NCI-H1092 treated with DMSO at 0.1 percent for 48 hours (cell line): ENCODE measurements at places on chromosomes 7 and 10.

DNA sequence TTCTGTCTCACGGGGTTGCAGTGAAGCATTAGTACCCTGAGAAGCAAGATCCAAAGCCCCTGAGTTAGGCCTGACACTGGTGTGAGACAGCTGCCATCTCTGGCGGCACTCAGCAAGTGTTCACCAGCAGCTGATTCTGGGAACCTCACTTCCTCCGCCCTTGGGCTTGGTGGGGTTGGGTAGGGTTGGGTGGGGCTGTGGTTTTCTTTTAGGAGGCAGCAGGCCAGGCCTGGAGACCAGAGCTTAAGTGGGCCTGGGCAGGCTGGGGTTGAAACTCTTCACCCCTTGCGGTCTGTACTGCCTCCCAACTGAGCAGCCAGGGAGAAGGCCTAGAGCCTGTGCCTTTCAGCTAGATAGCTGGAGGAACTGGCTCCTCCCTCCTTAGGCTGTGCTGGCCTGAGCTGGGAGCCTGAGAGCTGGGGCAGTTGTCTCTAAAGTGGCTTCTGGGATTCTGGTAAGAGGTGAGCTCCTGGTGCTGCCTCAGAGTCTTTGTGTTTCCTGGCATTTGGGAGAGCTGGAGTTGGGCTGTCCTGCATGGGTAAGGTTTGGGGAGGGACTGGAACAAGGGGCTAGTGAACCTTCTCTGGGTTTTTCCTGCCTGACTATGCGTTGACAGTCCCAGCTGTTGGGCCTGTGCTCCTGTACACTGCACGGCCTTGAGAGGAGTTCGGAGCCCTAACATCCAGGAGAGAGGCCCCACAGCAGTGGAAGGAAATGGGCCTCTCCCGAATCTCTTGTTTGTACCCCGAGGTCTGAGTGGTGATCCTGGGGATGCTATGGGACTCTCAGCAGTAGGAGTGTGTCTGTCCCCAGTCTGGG lies 5.1 kb downstream of the TSPAN14 start:
- no peak for DNase-seq

GRCh38 chr7:14773729-14774271 lies 128.8 kb downstream of the DGKB start:
- DNase-seq, result no peak

GRCh38 chr7:90560730-90561129 lies 35.4 kb upstream of the CDK14 start:
- DNase-seq, result no peak

- peak; percentile 84 for DNase-seq
These were observed 260.5 kb upstream of the AOAH start for GRCh38 chr7:36984710-36985312.

DNA sequence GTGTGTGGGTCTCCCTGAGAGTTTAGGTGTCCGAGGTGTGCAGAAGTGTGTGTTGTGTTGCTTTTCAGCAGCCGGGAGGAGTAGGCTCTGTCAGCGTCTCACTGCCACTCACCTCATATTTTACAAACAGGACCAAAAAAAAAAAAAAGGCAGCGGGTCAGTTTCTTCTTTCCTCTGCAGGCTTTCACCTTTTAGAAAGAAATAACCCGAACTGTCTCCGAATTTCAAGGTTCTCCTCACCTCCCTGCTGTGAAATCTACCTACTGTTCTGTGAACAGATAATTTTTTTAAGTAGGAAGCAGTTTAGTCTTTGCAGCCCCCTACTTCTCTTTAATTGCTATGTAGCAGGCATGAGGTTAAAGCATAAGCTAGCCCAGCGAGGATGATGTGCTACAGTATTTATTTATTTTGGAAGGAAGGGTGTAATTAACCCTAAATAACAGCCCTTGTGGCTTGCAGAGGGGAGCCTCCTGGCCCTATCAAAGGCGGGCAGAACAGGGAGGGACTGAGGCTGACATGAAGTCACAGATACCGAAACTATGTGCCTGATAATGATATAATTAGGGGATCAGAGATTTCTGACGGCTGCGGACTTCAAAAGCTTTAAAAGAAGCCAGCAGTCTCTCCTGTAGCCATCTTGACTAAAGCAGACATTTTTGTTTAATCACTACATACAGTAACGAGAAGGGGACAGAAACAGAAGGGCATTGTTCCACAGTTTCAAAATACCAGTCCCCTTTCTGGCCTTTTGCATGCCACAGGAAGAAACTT lies 1.6 kb downstream of the BAMBI start:
- peak; percentile 31 for DNase-seq

DNA sequence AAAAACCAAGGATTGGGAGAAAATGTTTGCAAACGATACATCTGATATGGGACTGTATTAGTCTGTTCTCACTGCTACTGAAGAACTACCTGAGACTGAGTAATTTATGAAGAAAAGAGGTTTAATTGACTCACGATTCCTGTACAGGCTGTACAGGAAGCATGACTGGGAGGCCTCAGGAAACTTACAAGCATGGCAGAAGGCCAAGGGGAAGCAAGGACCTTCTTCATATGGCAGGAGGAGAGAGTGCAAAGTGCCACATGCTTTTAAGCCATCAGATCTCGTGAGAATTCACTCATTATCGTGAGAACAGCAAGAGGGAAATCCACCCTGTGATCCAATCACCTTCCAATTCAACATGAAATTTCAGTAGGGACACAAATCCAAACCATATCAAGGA lies 11.0 kb downstream of the ZNF713 start:
- no peak for DNase-seq

GRCh38 chr7:25132430-25132829 lies 7.4 kb upstream of the CYCS start:
- DNase-seq, result no peak

DNA sequence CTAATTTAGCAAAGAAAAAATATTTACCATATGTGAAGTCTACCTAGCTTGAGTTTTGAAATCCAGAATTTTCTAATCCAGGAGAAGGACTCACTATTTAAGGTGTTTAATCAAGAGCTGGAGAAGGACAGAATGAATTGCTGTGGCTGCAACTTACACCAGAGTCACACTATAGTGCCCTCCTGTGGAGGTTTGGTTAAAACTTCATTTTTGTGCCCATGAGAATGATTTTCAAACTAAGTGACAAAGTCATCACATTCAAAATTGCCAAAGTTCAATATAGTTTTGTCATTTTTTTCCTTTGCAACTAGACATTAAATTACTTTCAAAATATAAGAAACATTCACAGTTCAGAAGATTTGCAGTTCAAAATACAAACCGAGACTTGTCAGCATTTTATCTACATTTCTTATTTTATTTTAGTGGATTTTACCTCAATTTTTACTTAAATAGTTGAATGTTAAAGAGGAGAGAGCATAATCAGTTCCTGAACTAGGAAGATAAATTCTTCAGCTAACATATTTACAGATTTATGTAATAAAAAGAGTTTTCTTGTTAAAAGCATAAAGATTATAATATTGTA lies 70.7 kb downstream of the CABCOCO1 start:
- peak; percentile 34 for DNase-seq

DNA sequence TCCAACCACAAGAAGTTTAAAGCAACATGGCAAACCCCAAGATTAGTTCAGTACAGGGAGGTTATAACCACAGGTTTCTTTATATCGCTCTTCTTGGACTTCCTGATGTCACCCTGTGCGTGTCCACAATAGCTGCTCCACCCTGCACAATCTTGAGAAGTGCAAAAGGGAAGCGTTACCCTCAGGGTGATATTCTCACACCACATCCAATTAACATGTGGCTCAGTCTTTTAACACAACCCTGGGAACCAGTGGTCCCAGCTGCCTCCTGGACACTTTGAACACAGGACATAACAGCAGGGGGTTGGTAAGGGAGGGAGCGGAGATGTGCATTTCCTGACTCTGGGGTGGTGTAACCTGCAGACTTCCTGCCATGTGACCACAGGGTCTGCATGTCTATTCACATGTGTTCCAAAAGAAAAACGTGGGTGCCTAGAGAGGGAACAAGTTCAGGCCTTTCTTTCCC lies 64.6 kb downstream of the GSAP start:
- DNase-seq, result no peak

DNA sequence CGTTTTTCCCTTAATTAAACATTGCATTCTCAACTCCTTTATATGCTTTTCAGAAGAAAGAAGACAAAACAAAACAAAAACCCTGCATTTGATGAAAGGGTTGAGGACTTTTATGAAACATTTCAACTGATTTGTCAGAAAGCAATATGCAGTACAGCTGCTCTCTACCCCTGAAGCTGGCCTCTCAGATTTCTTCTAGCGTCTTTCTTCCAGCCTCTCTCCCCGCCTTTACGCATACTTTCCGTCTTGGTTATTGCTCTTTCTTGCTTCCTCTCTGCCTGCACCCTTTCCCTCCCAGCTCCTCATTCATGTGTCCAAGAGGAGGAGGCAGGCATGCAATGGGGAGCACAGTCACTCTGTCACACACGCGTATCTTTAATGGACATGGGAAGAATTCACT lies 91.0 kb upstream of the COL1A2 start:
- no peak for DNase-seq

DNA sequence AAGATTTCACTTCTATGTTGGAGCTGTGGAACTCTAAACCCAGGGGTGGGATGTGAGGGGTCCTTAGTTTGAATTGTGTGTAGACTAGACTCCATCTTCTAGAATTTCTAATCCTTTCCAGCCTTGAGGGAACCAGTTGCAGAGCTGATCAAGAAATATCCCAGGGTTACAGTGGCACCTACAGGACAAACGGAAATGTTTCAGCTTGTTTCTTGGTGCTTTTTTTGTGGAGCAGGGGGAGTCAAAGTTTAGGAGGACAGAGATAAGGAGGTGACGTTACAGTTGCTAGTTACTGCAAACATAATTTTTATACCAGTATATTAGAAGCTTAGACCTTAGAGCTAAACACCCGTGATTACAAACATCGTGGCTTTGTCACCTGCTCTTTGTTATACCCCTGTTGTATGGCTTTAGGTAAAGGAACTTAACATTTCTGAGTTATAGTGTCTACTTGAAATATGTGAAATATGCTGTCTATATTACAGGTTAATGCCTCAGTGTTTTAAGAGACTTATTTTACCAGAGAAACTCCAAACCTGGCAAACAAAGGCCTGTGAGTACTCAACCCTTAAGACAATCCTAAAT lies 84.5 kb upstream of the DYNC1I1 start:
- peak; percentile 61 for DNase-seq
